ENCODE measurements at places on chromosomes 16 and 17. TPM values are rescaled to one million over a fixed set of nuclear protein-coding genes. Genes with fewer than 3 reads are reported as not detected.

The KRTAP2-2 gene
- not detected for total RNA-seq

The ENPP7 gene
- total RNA-seq, result not detected

The RAP1GAP2 gene
- 27.8 TPM for total RNA-seq

The QPRT gene
- total RNA-seq, result 3.9 TPM

The CCL1 gene
- 0.87 TPM for total RNA-seq

DNA sequence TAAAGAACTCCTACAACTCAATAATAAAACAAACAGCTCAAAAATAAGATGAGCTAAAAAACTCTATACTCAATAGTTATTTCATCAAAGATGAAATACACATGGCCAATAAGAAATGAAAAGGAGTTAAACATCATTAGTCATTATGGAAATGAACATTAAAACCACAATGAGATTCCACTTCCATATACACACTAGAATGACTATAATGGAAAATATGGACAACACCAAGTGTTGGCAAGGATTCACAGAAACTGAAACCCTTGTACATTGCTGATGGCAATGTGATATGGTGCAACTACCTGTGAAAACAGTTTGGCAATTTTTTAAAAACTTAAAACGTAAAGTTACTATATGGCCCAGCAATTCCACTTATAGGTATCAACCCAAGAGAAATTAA is 91.4 kb downstream of the GRIN2A start:
- DNase-seq, result no peak

DNA sequence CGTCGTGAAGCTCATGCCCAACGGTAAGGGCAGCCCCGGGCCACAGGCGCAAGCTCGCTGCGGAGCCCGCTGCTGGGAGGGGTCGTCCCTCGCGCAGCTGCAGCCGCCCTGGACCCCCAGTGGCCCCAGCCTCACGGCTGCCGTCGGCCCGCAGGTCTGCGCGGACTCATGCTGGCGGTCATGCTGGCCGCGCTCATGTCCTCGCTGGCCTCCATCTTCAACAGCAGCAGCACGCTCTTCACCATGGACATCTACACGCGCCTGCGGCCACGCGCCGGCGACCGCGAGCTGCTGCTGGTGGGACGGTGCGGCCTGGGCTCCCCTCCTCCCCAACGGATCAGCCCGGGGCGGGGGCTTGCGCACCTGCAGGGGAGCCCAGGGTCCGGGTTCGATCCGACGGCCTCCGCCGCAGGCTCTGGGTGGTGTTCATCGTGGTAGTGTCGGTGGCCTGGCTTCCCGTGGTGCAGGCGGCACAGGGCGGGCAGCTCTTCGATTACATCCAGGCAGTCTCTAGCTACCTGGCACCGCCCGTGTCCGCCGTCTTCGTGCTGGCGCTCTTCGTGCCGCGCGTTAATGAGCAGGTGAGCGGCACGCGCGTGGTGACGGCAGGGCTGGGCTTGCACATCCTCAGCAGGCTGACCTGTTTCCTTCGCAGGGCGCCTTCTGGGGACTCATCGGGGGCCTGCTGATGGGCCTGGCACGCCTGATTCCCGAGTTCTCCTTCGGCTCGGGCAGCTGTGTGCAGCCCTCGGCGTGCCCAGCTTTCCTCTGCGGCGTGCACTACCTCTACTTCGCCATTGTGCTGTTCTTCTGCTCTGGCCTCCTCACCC is 5.8 kb downstream of the SLC5A2 start:
- no peak for DNase-seq

DNA sequence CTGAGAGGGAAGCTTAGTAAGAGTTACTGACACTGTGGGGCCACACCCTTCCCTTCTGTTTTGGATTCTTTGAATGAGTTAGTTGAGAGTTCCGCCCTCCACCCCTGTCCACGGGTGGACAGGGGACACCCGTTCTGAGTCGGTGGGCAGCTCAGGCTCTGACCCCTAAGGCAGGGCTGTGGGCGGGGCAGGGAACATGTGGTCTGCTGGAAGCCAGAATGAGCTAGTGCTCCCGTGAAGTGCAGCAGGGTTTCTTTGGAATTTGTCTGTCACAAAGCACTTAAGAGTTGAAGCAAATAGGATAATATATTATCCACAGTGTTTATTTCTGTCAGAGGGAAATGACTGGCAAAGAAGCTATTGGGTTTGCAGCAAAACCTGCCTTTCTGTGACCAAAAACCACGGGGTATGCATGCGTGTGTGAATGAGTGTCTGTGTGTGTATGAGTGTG is 90.1 kb downstream of the CLEC16A start:
- no peak for DNase-seq

DNA sequence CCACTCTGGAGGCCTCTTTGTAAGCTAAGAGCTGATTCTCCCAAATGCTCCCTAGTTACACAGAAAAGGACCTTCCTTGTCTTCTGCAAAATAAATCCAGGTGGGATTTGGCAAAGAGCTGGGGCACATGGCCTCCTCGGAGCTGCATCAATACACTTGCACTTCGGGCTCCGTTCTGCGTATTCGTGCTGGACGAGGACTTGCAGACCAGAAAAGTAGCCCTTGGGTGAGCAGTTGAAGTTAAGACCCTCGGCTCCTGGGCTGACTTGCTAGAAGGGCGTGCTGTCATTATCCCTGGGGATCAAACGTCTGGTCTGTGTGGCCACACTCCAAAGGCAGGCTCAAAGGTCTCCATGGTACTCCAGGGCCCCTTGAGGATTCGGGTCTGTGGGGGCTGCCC is 144.2 kb upstream of the RPH3AL start:
- no peak for DNase-seq

DNA sequence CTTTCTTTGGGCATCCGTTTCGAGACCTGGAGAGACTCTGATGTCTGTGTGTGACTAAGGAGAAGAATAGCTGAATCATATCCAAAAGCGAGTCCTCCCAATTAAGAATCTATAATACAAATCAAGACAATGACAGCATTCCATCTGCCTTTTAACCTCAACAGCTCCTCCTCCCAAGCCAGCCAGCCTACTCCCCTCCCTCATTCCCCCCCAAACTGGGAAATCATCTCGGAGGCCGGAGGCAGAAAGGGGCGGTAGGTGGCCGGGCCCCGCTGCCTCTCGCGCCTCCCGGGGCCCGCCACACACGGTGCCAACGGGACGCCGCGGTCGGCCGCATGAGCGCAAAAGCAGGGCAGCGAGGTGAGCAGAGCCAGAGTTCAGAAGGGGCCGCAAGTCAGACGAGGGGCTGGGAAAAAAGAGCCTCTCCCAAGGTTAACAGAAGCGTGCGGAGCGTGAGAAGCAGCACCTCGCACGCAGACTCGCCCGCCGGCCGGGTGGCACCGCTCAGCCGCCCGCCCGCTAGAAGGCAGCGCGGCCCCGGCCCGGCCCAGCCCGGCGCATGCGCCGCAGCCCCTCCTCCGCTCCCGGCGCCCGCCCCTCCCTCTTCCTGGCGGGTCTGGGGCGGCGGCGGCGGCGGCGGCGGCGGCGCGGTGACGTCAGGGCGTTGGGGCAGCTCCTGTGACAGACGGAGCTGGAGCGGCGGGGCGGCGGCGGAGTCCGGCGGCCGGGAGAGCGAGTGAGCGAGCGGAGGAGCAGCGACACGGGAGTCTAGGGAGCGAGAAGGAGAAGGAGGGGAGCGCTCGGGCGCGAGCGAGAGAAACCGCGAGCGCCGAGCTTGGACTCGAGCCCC is at the start of gene PAFAH1B1:
PAFAH1B1 (plus strand) TSS at position 684 of the 850 bp plus-strand sequence. CDS start 44,635 bp downstream, outside the sequence.
- DNase-seq, result peak; percentile 92
